Activated CD8-positive, alpha-beta memory T cell treated with anti-CD3 and anti-CD28 coated beads for 4 hours (primary cell): ENCODE measurements at places on chromosomes 4 and X.

DNA sequence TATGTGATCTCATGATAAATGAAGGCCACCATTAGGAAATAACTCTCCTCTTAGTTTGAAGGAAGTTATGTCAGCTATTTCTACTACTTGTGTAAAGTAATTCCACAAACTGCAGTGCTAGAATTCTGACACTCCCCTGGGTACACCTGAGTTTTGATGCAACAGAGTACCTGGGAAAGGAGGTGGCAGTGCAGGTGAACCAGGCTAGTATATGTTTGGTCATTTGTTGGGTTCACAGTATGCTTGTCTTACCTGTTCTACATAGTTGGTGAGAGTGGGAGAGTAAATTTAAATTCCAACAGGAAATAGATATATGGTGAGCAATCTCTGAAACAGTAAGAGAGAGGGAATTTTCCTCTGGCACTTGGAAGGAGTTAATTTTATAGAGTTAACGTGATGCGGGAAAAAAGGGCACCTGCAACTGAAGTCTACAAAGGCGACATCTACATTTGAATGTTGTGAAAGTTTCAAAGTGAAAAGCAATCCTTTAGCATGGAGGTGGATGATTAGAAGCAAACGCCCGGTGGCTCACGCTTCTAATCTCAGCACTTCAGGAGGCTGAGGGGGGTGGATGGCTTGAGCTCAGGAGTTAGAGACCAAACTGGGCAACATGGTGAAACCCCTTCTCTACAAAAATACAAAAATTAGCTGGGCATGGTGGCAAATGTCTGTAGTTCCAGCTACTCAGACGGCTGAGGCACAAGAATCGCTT is 8.3 kb upstream of the SLC10A6 start:
- DNase-seq = no peak

- DNase-seq = no peak
These were observed 588.3 kb downstream of the SPRY1 start for GRCh38 chr4:123984886-123985285.

DNA sequence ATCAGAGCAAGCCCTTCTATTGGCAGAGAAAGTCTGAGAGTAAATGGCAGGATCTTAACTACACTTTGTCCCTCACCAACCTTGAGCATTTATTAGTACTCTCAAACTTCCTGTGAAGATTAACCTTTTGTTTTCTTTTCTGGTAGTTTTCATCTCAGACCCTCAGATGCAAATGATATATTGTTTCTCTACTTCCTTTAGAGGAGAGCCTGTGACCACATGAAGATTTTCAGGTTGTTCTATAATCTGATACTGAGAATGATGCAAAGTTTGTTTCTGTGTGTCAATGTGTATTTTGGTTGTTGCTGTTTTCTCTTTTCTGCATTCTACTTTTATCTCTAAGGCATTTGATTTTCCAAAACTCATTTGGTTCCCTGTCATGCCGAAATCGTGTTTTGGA is 165.8 kb upstream of the CYSLTR1 start:
- no peak for DNase-seq

GRCh38 chr4:67035501-67035900 is 509.8 kb downstream of the CENPC start:
- no peak for DNase-seq

- no peak for DNase-seq
These were observed 425.1 kb downstream of the RAB28 start for GRCh38 chr4:13059019-13059418.

- no peak for DNase-seq
These were observed 1.7 kb upstream of the MTM1 start for GRCh38 chrX:150566734-150567182.

DNA sequence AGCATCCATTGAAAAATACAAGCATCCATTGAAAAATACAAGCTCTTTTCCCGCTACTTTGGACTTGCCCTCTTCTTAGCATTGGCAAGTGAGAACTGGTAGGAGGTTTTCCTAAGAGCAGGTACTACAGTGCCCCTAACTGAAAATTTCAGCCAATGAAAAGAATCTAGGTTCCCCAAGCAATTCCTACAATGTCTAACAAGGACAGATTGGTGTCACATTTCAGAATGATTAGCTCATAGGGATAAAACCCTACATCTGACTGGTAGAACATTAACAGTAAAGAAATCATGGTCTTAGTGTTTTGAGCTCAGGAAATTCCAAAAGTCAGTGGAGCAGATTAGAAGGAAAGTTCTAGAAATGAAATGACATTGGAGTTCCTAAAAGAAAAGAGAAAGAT is 68.6 kb upstream of the QRFPR start:
- DNase-seq = no peak
